Right lung (tissue), 10 donors: ENCODE measurements at places on chromosomes 4 and X.

DNA sequence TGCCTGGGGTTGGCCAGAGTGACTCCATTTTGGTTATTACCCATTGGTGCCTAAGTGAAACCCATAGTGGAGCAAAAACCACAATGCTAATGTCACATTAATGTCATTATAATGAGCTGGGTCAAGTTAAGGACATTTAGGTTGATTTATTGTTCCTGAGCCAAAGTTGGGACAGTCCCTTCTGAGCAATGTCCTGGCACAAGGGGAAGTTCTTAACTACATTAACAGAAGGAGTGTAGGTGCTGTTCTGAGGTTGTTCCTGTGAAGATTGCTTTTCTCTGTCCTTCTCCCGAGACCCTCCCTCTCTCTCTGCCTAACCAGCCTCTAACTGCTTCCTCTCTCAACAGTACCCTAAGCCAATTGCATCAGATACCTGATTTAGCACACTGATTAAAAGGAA lies 1956.8 kb upstream of the PCDH10 start:
- no peak for DNase-seq

DNA sequence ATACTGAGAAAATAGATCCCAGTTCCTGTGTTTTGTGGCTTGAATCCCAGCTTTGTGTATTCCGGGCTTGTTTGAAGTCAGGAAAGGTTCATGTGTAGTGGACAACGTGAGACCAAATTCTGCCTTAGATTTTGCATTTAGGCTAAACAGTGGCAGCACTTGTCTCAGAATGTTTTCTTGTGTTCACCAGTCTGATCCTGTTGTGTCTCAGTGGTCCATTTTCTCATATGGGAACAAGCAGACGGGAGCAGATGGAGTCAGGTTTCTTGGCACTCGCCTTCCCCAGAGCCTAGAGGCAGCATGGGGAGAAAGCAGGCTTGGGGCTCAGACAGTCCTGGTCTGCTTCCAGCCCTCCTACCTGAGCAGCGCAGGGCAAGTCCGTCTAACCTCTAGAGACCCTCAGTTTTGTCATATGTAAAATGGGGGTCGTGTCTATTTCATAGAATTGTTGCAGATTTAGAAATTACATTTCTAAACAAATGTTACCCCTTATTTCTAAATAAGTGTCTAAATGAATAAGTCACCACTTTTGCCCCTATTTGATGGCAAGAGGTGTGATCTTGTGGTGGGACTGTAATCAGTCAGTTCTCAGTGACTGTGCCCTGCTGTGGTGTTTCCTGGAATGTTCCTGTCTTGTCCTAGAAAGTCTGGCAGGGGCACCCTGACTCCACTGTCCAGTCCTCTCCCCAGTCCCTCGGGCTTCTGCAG lies 28.3 kb upstream of the MSANTD1 start:
- DNase-seq, result no peak

- peak; percentile 8 for DNase-seq
These were observed 326.3 kb downstream of the RAPGEF2 start for GRCh38 chr4:159428975-159429692.

DNA sequence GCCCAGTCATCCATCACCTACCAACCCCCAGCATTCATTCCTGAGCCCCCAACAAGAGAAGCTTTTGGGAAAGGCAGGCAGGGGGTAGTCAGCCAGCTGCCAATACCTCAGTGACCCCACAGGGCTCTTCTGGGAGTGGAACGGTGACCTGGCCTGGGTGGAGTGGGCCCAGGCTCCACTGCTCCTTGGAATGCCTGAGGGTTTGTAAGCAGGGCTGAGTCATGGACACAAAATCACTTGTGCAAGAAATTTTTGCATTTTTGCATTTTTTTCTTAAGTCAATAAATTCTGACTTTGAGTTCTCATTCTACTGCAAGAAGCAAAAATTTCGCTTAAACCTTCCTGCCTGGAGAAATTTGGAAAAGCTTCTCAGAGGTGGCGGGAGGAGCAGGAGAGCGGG lies 18.5 kb downstream of the SORCS2 start:
- DNase-seq, result no peak

DNA sequence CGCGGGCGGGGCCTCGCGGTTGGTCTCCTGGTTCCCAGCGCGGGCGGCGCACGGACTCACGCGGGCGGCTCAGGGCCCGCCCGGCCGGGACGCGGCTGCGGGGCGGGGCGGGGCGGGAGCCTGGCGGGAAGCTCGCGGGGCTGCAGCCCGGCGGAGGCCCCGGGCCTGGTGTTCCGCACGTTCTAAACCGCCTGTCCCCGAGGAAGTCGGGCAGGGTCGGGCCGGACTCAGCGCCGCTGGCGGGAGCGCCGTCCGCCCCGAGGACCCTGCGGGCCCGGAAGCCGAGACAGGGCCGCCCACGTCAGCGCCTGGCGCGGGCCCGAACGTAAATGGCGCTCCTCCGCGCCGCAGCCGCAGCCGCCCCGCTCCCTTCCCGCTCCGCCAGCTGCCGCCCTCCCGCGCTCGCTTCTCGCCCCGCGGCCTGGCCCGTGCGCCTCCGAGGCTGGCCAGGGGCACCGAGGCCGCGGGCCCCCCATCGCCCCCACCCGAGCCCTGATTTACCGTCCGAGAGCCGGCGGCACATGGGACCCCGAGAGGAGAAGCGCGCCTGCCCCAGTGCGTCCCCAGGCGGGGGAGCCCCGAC lies 309 bp upstream of the CTBP1 start:
- DNase-seq, result peak; percentile 88

- DNase-seq, result no peak
These were observed 58.9 kb downstream of the DOCK11 start for GRCh38 chrX:118554511-118554910.

- DNase-seq, result no peak
These were observed 803.6 kb downstream of the ADGRL3 start for GRCh38 chr4:62003695-62004094.

DNA sequence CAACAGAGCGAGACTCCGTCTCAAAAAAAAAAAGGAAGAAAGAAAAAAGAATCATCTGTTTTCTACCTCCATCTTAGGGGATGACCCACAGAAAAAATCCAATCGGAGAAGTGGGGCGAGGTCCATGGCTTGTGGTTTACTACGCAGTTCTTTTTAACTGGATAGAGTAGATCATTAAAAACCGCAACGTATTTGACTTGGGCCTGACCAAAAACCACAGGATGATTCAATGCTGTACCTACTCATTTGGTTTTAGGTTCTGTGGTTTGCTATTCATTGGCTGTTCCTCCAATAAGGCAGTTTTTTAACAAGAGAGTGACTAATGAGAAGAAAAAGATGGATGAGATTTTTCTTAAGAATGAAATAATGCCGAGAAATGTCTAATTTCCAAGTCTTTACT lies 83.7 kb downstream of the FREM3 start:
- no peak for DNase-seq

DNA sequence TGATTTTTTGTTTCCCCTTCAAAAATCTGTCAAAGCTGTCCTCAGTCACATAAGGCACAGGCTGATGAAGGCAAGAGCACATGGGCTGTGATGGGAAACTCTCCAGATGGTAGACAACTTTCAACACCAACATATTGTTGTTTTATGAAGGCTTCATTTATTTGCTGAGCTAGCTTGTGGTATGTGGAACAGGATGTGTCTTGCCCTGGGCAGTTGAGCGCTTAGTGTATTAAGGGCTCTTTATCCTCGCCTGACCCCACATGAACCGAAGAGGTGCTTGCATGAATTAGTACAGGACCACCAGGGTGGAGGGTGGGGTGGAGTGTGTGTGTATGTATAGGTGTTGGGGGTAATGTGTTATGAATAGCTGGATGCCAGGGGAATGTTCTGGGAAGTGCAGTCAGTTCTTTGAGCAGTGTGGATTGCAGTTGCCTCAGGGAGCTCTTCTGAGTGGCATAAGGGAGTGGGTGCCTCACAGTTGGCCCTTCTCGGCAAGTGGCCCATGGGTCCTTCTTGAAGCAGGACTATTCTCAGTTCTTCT lies 103.1 kb downstream of the PHEX start:
- peak; percentile 73 for DNase-seq

DNA sequence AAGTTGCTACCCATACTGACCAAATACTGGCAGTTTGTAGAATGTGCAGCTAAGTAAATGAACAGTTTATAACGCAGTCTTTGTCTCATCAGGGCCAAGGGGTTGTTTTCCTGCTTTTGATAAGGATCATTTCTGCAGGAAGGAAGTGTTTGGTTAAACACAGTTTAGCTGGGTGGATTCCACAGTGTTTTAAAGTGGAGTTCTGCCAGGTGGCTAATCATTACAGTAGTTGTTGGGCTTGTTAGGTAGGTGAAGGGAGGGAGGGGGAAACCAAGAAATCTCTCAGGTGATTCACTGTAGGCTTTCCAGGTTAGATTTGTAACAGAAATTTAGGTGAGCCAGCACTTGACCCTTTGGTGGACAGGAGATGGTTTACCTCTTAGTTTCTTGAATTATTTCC lies 58.1 kb downstream of the FNIP2 start:
- DNase-seq, result peak; percentile 72

DNA sequence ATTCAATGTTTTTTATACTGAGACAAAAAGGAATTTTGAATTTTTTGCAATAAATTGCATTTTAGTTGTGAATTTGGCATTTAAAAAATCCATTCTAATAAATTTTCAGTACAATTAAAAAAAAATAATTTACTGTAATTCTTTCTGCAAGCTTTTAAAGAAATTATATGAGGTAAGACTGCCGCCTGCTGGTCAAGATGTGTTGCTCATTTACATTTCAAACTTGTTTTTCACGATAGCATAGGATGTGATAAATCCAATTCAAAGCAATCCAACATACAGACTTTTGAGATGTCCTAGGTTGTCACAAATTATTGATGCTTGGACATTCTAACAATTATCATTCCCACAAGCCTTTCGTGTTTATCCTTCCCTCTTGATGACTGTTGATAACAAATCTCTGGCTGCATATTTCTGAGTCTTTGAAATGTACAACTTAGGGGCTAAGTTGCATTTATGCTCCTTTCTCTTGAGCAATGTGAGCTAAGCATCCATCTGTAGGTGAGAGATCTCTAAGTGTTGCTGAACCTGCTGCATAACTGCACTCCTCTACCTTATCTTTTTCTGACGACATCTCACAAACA lies 21.7 kb upstream of the MFAP3L start:
- peak; percentile 45 for DNase-seq

- peak; percentile 67 for DNase-seq
These were observed 1.9 kb downstream of the UBE2D3 start for GRCh38 chr4:102825261-102826091.
